ENCODE measurements at places on chromosomes 2 and 18.
A peak's percentile ranks its signal among the peaks of the same experiment; 100 is the strongest.

DNA sequence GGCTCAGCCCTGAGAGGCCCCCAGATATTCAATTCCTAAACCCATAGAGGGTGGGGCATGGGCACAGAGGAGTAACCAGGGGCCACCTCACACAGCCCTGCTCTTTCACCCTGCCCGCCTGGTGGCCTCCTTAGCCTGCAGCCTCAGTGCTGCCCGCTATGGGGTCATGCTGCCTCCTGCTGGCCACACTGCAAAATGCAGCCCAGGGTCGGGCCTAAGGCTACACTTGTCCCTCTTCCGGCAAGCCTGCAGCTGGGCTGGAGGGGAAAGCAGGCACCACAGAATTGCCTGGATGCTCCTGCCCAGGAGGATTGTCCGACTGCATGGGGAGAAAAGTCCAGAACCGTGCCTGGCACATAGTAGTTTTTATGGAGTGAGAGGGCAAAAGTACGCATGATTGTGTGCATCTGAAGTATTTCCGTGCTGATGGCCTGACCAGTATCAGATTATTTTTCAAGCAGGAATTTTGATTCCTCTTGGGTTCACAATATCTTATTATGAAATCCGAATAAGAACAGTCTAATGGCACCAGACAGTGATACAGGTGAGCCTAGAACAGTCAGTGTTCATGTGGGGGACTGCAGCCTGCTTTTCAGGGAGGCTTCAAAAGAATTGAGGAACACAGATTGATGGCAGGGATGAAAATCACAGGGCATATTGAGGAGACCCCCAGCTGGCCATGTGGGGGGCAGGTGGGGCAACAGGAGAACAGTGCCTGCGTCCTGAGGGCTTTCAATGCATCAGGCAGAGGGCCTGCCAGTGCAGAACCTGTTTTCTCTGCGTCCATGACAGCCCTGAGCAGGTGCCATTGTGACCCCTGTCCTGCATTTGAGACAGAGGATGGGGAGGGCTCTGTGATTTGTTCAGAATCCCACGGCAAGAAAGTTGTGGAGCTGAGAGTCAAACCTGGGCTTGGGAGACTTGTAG, 51.2 kb upstream of the ALPP start:
- peak; percentile 85 for DNase-seq

DNA sequence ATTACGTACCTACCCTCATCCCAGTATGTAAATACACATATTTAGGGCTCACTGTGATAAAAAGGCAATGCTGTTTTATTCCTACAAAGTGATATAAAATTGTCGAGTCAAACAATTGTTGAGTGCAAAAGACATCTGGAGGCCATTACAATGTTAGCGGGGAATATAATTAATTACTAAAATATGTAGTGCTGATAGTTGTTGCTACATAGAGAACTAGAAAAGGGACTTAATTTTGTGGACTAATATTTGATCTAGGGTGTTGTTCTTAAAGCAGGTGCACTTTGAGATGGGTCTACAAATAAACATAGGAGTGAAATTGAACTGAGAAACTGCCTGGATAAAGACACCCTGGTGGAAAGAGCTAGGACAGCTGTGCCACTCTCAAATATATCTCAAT, 300.1 kb downstream of the NOL4 start:
- DNase-seq, result no peak

DNA sequence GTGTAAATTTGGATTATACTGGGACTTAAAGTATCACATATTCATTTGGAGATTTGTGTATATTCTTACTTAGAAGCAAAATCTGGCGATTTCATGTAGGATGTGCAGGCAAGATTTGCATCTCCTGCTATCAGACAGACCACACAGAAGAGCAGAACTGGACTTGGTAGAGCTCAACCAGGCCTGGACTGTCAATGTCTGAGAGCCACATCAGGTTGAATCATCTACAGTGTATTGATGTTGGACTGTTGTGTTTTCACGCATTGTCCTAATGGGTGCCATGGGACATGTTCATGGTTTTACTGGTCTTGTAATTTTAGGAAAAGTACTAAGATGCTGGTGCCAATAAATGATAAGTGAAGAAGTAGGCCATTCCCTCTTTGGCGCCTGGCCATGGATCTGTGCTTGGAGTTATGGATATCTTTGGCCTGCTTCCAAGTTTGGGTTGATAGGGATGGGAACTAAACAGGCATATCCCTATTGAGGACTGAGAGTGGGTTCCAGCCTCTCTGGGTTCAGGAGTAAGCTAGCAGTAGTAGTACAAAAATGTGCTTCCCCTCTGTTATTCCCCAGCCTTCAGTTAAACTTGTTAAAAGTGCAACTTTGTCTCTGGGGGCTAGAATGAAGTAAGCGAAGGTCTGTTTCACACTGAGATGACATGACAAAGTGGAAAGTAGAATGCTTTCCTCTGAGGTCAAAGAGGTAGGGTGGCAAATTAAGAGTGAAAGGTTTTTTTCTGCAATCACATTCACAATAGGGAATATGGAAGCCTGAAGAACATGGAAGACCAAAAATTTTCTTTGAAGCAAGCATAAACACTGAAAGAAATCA, 49.2 kb upstream of the NEMP2 start:
- DNase-seq, result no peak

GRCh38 chr2:7133521-7133920, 216.3 kb downstream of the RNF144A start:
- DNase-seq, result peak; percentile 28

DNA sequence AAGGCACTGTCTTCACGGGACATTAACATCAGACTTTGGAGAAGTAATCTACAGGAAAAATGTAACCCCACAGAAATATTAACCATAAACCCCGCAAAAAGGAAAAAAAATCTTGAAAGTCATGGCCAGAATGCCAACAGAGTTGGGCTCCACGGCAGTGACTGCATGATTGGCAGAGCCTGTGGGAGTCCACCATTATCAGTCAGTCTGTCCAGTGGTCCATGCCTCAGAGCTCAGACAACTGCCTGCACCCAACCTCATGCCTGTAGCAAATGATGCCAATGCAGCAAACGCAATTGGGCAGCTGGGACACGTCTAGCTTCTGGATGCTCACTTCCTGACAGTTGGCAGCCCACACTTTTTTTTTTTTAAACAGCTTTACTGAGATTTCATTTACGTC, 5.1 kb upstream of the PPIG start:
- DNase-seq, result no peak

DNA sequence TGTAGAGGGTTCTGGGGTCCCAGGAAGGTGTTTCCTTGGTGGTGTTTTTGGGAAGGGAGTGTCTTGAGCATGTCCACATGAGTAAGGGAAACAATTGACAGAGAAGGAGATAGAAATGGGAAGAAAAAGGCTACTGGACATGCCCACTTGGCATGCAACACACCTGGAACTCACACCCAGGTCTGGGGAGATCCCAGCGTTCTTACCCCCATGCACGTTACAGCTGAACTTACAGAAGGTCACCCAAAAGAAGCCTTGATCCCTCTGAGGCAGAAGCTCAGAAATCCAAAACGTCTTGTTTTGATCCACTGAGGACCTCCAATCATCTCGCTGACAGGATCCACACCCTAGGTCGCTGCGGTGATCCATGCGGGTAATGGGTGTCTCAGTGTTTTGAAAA, 142.0 kb downstream of the ZNF516 start:
- DNase-seq, result no peak

DNA sequence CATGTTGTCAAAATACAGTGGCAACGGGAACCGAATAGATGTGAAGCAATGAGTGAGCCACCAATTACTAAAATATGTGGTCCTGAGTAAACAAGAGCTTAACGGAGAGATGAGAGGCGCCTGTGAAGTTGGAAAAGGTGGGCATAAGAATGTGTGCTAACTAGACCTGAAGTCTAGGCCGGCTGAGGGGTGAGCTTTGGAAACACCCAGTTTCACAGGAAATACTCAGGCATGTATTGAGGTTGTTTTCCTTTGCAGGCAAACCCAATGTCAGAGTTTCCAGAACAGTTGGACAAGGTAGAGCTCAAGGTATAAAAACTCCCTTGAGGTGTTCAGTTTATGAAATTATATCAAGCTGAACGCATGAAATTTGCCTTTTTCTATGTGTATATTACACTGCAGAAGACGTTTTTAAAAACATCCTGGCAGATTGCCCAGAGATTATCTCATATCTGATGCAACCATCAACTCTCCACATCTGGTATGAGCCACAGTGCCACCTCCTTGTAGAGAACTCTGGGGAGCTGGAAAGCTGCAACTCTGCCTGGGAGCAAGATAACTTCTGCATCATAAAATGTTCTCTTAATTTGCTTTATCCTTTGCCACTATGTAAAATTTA, 3.9 kb upstream of the WDSUB1 start:
- DNase-seq, result peak; percentile 23

GRCh38 chr2:226064932-226065570, 665.5 kb downstream of the NYAP2 start:
- DNase-seq, result no peak

DNA sequence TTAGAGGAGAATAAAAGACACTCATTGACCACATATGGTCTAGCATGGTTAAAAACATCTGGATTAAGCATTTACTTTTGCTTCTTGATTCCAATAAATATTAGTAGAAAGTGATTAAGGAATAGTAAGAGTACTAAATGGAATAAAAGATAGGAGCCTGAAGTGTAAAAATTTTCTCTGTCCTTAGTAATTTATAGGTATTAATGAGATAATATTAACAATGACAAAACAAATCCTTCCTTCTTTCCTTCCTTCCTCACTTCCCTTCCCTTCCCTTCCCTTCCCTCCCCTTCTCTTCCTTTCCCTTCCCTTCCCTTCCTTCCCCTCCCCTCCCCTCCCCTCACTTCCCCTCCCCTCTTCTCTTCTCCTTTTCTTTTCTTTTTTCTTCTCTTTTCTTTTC, 797.5 kb upstream of the NRXN1 start:
- DNase-seq, result no peak

GRCh38 chr2:128590309-128591021, 271.8 kb upstream of the HS6ST1 start:
- DNase-seq, result no peak

DNA sequence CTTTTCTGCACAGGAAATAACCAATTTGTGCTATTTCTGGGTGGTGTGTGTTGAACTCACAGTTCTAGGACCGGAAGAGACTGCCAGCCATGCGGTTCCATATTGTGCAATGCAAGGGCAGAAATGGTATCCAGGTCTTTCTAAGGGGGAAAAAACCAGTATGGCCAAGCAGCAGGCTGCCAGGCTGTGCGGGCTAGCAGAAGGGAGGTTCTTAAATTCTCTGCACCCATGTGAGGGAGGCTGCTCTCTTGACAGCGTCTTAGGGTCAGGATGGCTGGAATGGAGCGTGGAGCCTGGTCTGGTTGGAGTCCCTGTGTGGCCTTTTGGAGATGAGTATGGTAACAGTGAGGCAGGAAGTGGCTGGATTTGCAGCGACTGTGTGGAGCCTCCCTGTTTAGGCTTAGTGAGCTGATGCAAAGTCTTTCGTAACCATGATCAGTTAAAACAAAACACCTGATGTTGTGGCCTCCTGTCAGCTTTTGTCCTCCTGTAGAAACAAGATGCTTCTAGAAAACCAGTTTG, 52.6 kb downstream of the NCK2 start:
- DNase-seq, result no peak

DNA sequence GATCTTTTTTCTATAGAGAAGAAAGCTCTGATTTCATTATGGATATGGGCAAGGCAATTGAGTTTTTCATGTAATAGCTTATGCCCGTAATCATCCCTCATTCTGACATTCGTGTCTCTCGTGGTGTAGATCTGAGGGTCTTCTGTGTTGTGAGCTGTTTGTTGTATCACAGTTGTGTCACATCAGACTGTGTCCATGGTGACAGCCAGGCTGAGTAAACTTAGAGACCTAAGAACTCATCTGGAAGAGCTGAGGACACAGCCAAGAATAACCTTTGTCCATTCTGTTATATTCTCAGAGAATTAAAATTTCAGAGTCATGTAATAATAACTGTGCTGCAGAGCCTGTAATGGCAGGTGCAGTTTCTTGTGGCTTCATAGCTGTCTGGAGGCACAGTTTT, 116.5 kb downstream of the ATP9B start:
- no peak for DNase-seq

GRCh38 chr2:133972786-133973185, 281.1 kb upstream of the MGAT5 start:
- peak; percentile 54 for DNase-seq

DNA sequence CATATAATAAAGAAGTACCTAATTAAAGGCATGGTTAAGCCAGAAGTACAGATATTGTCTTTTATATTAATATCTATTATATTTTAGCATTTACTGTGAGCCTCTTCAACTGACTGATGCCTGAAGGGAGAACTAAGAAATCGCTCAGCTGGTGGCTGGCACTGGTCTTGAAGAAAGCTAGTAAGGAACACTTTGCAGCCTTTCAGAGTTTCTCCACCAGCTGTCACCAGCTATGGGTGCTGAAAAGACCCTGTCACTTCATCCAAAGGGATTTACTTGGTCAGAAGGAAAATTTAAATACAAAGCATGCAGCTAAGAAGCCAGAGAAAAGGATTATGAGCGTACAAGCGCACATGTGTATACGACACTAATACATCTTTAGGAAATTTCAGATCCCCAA, 525.9 kb downstream of the TMEM182 start:
- no peak for DNase-seq

- DNase-seq, result peak; percentile 12
These were observed 104.6 kb downstream of the LDLRAD4 start for GRCh38 chr18:13323186-13323585.

GRCh38 chr18:79465392-79465991, 69.8 kb downstream of the NFATC1 start:
- no peak for DNase-seq

DNA sequence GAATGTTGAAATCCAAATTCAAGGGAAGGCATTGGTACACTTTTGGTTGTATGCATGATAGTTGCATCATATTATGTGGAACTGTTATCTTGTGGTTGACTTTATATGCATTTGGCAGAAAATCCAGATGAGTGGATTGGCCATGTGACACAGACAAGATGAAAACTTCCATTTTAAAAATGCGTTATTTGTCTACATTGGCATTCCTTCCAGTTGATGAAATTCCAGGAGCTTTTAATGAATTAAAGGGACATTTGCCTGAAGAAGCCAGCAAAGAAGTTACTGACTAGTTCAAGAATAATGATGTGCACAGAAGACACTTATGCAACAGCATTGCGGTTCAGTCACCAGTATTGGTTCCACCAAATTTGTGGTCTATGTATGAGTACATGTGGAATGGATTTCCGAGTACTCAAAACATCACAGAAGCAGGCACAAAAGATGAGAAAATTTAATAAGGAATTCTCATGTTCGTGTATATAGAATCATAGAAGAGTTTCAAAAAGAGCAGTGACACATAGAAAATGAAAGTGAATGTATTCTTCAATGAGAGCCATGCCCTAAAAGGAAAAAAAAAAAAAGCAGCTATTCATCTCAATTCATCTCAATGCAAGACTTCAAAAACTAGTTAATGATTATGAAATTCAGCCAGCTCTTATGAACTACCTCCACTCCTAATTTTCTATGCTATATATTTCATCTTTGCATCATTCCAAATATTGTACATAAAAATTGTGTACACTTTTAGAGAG, 232.1 kb downstream of the RBM43 start:
- DNase-seq, result peak; percentile 35

GRCh38 chr2:149261692-149262091, 68.7 kb upstream of the LYPD6 start:
- DNase-seq, result no peak

DNA sequence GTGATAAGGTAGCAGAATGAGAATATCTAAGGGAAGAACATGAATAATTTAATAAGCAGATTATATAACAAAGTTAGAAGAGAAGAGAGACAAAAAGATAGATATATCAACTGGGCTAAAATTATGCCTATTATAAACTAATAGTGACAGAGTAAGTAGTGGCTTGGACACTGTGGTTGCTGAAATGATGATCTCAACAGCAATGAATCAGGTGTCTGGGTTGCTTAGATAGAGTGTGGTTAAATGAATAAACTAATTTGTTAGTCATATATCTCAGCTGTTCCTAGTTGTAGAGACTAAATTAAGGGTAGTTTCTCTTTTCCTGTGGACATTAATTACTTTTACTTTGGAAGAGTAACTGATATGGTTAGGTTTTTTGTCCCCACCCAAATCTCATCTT, 1485.4 kb upstream of the CELF4 start:
- DNase-seq, result peak; percentile 12

All from astrocyte of the hippocampus (primary cell).